ENCODE measurements at places on chromosomes 5 and 9. TPM values are rescaled to one million over a fixed set of nuclear protein-coding genes. Genes with fewer than 3 reads are reported as not detected.

GRCh38 chr5:73630765-73631164 is 4.8 kb downstream of the ARHGEF28 start:
- DNase-seq: no peak

- peak; percentile 53 for DNase-seq
Measured at GRCh38 chr9:134660407-134660806, 18.8 kb downstream of the COL5A1 start.

DNA sequence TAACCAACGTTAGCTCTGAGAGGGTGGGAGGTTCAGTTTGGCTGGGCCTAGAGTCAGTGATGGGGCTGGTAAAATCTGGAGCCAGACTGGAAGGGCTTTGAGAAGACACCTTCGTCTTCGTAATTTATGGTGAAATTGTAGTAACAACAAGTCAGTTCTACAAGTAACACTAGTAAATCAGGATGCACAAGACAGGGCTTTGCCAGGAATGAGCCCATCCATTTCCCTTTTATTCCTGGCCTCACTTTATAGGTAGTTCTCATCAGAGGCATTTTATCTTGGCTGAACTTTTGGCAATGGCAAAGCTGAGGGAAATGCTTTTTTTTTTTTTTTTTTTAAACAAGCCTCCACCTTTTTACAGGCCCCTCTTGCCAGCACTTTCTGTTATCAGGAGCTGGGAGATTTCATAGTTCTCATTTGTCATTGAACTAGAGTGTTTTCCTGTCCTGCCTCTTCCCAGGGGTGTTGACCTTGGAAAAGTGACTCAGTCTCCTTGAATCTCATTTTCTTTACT is 110.5 kb upstream of the KLF4 start:
- DNase-seq: peak; percentile 71

CARTPT gene
- not detected for polyA plus RNA-seq

ARID3C gene
- polyA plus RNA-seq: not detected

C5orf52 gene
- not detected for polyA plus RNA-seq

PCDHA2 gene
- polyA plus RNA-seq: not detected
